ENCODE measurements at places on chromosomes 3 and 15.

DNA sequence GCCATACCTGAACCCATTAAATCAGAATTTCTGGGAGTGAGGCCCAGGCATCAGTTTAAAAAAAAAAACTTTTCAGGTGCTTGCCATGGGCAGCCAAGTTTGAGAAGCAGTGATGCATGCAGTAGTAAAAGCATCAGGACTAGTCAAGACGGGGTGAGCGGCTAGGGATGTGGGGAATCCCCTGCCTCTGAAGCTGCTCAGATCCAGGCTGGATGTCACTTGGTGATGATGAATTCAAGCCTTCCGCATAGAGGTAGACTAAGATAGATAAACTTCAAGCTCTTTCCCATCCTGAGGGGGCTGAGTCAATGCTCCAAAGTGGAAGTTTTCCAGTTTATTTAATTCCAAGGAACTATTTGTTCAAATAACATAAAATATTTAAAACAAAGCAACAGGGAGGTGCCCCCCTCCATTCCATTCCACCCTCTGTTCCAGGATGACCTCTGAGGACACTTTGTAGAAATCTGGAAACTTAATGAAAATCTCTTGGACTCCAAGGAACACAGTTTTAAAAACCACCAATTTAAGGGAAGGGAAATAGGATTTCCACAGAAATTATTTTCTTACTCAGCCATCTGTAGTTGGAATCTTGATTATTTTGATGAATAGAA, 100.4 kb upstream of the NR2E3 start:
- H3K36me3 ChIP-seq: no peaks in the 10 kb centered on the region
- peaks cover 10% of the 10 kb centered on the region for H3K27me3 ChIP-seq
- no peaks in the 10 kb centered on the region for H3K4me1 ChIP-seq
- H3K4me3 ChIP-seq: no peak overlapping the region

DNA sequence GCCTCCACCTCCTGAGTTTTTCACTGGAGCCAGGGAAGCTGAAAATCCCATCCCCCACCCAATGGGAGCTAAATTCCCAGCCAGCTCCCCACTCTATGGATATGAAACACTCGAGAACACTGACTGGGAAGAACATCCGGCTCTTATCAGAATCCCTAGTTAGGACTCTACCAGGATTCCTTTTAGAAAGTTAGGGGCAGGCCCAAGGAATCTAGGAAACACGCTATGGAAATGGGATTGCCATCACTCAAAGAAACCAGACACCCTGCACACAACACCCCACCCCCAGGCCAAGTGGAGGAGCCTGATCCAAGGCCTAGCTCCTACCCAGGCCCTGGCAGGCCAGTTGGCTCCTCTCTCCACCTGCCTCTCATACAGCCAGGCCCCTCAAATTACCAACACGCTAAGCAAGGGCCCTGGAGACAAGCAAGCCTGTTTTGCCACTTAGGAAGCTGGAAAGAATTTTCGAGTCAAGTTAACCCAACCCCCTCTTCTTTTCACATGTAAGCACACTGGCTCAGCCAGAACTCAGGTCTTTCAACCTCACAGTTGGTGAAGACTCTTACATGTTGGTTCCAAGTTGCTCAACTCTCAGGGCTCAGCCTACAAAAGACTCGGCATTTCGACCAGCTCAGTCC, 75.5 kb downstream of the RBPMS2 start:
- H3K4me1 ChIP-seq: peaks cover 81% of the 10 kb centered on the region
- H3K4me3 ChIP-seq: no peak overlapping the region
- peaks cover 7% of the 10 kb centered on the region for H3K36me3 ChIP-seq
- no peaks in the 10 kb centered on the region for H3K27me3 ChIP-seq
- DNase-seq: no peak

DNA sequence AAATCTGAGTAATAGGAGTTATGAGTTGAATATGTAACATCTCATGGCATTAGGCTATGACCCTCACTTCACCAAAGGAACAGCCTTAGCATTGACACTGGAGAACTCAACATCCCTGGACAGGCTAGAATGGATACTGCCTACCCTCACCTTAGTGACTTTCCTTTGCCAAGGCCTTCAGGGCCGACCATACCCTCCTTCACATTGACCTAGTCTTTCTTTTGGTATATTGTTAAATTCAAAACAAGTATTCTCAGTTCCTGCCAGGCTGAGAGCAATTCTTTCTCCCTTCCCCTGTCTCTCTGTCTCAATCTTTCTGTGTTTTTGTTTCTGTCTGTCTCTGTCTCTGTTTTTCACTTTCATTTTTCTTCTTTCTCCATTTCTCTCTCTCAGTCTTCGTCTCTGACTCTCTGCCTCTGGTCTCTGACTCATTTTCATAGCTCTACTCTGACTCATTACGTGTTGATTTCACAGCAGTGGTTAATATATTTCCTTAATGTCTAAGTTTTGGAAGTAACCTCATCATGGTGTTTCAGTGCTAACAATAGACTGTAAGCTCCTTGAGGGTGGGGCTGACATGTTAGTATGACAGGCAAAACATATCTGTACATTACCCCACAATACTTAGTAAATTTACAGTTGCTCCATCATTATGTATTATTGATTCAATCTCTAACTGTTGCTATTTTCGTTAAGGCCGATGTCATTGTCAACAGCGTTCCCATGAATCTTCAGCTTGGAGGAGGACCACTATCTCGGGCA, 32.5 kb downstream of the PARP15 start:
- no peaks in the 10 kb centered on the region for H3K4me1 ChIP-seq
- H3K36me3 ChIP-seq: peaks cover 5% of the 10 kb centered on the region
- no peak for DNase-seq
- H3K27me3 ChIP-seq: no peaks in the 10 kb centered on the region

DNA sequence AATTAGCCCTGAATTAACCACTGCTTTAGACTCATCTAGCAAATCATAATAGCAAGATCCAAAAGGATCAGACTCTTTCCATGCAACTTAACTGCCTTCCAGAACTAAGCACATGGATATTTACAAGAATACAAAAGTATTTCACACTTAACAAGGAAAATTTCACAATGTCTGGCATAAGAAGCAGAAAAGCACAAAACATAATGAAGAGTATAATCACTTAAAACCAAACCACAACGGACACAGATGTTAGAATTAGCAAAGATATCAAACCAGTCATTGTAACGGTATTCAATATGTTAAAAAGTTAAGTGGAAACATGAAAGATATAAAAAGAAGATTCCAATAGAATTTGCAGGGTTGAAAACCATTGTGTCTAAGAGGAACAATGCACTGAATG, 51.5 kb upstream of the COL6A6 start:
- no peak overlapping the region for H3K27ac ChIP-seq
- H3K36me3 ChIP-seq: no peaks in the 10 kb centered on the region
- H3K4me1 ChIP-seq: no peaks in the 10 kb centered on the region
- H3K4me3 ChIP-seq: no peak overlapping the region
- peak; percentile 59 for DNase-seq
